ENCODE measurements at places on chromosomes 2 and 18.

- no peak for DNase-seq
These were observed 132.1 kb upstream of the DNMT3A start for GRCh38 chr2:25473758-25474340.

GRCh38 chr2:145379934-145380333, 860.0 kb upstream of the ZEB2 start:
- no peak for DNase-seq

- DNase-seq, result no peak
These were observed 15.7 kb downstream of the CCDC85A start for GRCh38 chr2:56199492-56199891.

DNA sequence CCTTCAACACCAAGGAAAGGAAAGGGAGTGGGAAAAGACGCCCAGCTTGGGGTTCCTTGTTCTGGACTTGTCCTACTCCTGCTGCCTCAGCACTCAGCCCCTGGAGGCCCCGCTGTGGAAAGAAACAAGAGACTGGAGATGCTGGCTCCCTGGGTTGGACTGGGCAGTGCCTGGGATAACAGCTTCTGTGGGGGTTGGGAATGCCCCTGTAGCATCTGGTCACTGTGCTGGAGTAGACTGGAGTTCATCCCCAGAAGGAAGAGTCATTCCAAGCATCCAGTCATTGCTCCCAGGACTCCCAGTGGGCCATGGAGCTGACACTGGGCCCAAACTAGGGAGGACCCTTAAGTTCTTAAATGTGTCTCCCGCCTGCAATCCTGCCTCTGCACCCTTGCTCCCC, 129.3 kb upstream of the HAAO start:
- DNase-seq, result no peak

- peak; percentile 87 for DNase-seq
These were observed at the start of gene PLEKHB2 for GRCh38 chr2:131105156-131105949. TSS of gene PLEKHB2 (plus strand) at chr2:131105336. CDS start at chr2:131120942, 15,606 bp downstream.

- no peak for DNase-seq
These were observed 96.6 kb downstream of the RHBDD1 start for GRCh38 chr2:226932443-226932842.

- no peak for DNase-seq
These were observed 853.9 kb downstream of the NRXN1 start for GRCh38 chr2:50178050-50178449.

GRCh38 chr18:54720620-54721019, 107.7 kb upstream of the RAB27B start:
- DNase-seq, result no peak

- no peak for DNase-seq
These were observed 6.7 kb upstream of the CERS6 start for GRCh38 chr2:168449419-168449818.

DNA sequence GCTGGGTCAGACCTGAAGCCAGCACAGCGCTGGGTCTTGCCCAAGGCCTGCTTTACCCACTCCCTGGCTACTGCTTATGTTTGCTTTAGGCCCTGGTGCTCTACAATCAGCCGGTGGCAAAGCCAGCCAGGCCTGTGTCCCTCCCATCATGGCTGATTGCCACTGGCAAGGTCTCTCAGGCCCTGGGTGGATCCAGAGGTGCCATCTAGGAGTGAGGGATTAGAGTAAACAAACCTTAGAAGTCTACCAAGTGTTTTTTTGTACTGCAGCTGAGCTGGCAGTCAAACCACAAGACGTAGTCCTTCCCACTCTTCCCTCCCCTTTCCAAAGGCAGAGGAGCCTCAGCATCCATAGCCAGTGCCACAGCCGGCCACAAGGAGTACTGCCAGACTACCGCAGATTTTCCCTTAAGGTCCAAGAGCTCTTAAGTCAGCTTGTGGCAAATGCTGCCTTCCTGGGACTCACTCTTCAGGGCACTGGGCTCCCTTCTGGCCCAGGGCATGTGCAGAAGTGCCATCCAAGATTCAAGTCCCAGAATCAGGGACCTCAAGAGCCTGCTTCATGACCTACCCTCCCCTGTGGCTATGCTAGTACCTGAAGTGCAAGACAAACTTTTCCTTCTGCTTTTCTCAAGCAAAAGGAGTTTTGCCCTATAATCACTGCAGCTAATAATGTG, 20.0 kb downstream of the IL1RL2 start:
- no peak for DNase-seq

Measured in activated CD4-positive, alpha-beta T cell treated with anti-CD3 and anti-CD28 coated beads, Interleukin-2, amount 50 U/mL, for 4 hours (primary cell).